Tongue (tissue), 3 donors: ENCODE measurements at places on chromosomes 2 and 18. TPM values are rescaled to one million over a fixed set of nuclear protein-coding genes. Genes with fewer than 3 reads are reported as not detected.

The AGPS gene
- 64.6 TPM for total RNA-seq

The DUSP19 gene
- 5.8 TPM for total RNA-seq

The ZNF532 gene
- total RNA-seq, result 86.1 TPM

The GKN1 gene
- total RNA-seq, result not detected

The HOXD13 gene
- total RNA-seq, result not detected

The GAD1 gene
- 3.9 TPM for total RNA-seq

The MREG gene
- 4.4 TPM for total RNA-seq

The TBC1D8 gene
- 32.4 TPM for total RNA-seq

The NCOA1 gene
- total RNA-seq, result 113 TPM

The SIX2 gene
- total RNA-seq, result 14.4 TPM

The CAVIN2 gene
- total RNA-seq, result 75.5 TPM

The IL1RN gene
- total RNA-seq, result 44.7 TPM

The COLEC12 gene
- total RNA-seq, result 60.4 TPM

The RNF125 gene
- total RNA-seq, result 8.0 TPM

The ANTXR1 gene
- total RNA-seq, result 104 TPM
